ENCODE measurements at places on chromosomes 6 and 20. TPM values are rescaled to one million over a fixed set of nuclear protein-coding genes. Genes with fewer than 3 reads are reported as not detected.

DNA sequence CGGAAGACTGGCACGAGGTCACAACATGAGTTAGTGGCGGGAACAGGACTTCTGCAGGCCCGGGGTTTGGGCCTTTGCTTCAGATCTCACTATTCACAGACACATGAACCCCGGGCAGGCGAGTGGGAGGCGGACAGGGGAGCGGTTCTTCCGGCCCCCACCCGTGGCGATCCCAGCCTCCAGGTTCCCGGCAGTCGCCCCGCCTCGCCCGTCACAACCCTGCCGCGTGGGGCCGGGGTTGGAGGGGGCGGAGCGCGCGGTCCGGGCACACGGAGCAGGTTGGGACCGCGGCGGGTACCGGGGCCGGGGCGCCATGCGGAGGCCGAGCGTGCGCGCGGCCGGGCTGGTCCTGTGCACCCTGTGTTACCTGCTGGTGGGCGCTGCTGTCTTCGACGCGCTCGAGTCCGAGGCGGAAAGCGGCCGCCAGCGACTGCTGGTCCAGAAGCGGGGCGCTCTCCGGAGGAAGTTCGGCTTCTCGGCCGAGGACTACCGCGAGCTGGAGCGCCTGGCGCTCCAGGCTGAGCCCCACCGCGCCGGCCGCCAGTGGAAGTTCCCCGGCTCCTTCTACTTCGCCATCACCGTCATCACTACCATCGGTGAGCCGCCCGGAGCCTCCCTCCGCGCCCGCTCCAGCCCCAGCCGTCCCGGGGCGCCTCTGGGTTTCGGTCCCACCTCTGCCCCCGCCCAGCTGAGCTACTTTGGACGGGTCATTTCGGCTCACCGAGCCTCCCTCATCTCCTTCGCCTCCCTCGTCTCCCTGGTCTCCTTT, at the start of gene KCNK15:
Gene KCNK15, plus strand, starts transcription at position 268 of the 769 bp plus-strand sequence. Its CDS starts 46 bp downstream, at position 314.
- no peaks in the 10 kb centered on the region for H3K36me3 ChIP-seq
- H3K27ac ChIP-seq, result no peak within 1 kb of the TSS
- peak within 1 kb of the TSS; percentile 72 for H3K4me3 ChIP-seq
- peaks cover 4% of the 10 kb centered on the region for H3K4me1 ChIP-seq
- peak; percentile 49 for DNase-seq

GRCh38 chr6:155813548-155813947, 357.9 kb upstream of the NOX3 start:
- DNase-seq, result no peak
- H3K4me1 ChIP-seq, result no peaks in the 10 kb centered on the region
- no peaks in the 10 kb centered on the region for H3K36me3 ChIP-seq

DNA sequence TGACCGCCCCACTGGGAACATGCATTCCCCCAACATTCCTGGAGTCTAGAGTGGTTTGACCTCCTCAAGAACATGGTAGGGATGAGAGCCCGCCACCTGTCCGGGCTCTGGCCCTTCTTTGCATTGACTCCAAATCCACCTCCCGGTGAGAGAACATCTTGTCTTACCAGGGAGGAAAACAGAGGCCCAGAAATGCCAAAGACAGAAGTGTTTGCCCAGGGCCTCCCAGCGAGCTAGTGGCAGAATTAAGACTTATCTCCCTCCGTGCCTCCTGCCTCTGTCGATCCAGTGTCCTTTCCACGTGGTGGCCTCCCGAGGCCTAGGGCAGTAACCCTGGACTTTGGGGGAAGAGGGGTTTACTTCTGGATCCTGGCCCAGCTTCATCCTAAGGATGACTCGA, 134.8 kb downstream of the JPH2 start:
- DNase-seq, result no peak
- H3K27me3 ChIP-seq, result peaks cover 16% of the 10 kb centered on the region

DNA sequence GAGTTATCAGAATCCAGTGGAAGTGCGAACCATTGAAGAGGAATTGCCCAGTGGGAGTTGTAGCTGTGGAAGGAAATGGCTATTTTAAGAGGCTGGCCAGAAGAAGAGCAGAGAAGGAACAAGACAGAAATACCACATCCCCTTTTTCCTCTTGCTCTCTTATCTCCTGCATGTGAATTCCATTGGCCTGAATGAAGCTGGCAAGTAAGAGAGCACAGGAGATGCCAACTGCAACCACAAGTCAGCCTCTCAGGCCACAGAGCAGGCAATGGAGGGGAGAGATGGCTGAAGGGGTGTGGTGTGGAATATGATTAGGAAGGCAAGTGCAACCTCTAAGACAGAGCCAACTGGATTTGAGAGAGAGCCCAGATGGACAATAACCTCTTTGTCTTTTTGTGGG, 362.7 kb upstream of the IMPG1 start:
- no peak for DNase-seq
- no peak overlapping the region for H3K4me3 ChIP-seq
- H3K27ac ChIP-seq, result no peak overlapping the region
- H3K27me3 ChIP-seq, result no peaks in the 10 kb centered on the region

DNA sequence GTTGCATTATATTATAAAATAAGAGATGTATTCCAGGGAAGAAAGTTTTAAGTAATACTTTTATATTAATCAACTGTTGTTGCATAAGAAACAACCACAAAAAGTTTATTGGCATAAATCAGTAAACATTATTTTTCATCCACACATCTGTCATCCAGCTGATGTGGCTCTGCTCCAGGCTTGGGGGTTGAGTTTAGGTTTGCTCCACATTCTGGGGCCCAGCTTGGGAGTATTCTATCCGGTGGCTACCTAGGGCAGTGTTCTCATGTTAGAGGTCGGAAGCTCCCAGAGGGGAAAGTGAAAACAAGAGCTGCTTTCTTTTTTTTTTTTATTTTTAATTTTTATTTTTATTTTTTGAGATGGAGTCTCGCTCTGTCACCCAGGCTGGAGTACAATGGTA, 728.4 kb upstream of the FLRT3 start:
- no peaks in the 10 kb centered on the region for H3K4me1 ChIP-seq
- H3K36me3 ChIP-seq, result no peaks in the 10 kb centered on the region
- DNase-seq, result no peak

KCNQ5 gene
- 4.3 TPM for total RNA-seq

TSPO2 gene
- total RNA-seq, result not detected
